C1 segment of cervical spinal cord (tissue), 14 donors: ENCODE measurements at places on chromosomes 4 and X.
A peak's percentile ranks its signal among the peaks of the same experiment; 100 is the strongest.

GRCh38 chr4:1246111-1246881, 2.6 kb downstream of the CTBP1 start:
- DNase-seq, result no peak

GRCh38 chr4:8215001-8215427, 15.9 kb downstream of the SH3TC1 start:
- no peak for DNase-seq

GRCh38 chr4:61128682-61129081, 71.4 kb upstream of the ADGRL3 start:
- no peak for DNase-seq

DNA sequence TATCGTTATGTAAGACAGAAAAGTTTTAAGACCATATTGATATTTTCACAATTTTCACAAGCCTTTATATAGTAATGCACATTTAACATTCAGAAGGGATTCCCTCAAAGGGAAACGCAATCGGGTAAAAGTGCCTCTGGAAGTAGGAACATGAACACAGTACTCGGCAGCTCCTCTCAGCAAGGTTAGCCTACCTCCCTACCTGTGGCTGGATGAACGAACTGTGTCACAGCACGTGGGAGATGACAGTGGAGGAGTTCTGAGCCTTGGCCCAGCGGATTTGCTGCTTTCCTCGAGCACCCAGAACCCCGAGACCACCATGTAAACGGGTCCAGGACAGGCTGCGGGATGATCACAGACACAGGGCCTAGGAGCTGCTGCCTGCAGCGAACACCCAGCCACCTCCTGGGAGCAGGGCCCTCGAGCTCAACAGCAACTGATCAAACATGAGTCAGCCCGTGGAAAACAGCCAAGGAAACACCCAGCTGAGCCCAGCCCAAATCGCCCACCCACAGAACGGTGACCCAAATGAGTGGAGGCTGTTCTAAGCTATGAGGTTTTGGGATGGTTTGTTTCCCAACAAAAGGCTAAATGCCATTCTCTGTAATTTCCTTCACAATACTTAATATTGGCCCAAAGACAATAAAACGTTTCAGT, 30.4 kb downstream of the FAT1 start:
- no peak for DNase-seq

DNA sequence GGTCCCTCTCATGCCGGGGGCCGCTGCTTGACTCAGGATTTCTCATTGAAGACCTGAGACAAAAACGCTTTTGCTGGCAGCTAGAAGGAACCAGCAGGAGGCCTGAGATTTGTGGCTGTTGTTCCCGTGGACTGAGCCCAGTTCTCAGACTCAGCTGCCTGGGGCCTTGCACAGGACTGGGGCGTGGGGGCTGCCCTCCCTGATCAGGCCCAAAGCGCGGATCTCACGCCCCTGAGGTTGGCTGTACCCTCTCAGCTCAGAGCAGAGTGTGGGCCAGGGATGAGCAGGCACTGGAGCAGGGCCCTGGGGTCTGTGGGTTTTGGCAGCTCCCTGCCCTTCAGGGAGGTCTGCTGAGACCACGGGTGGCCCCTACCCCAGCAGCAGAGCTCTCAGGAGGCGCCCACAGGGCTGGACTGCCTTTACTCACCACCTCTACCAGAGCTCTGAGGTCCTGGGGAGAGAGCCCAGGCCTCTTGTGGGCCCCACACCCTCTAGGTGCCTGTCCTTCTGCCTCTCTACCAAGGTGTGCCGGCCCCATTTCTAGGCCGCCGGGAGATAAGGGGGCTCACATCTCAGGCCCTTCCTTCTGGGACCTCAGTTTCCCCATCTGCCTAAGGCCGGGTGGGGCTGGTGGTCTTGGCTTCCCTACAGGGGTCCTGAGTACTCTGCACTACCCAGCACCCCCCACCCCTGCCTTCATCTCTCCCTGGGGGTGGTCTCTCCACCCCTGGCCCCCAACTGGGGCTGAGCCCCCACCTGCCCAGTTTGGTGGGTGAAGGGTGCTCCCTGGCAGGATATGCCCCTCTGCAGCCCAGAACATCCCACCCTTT, 5.6 kb downstream of the MSANTD1 start:
- DNase-seq, result no peak

DNA sequence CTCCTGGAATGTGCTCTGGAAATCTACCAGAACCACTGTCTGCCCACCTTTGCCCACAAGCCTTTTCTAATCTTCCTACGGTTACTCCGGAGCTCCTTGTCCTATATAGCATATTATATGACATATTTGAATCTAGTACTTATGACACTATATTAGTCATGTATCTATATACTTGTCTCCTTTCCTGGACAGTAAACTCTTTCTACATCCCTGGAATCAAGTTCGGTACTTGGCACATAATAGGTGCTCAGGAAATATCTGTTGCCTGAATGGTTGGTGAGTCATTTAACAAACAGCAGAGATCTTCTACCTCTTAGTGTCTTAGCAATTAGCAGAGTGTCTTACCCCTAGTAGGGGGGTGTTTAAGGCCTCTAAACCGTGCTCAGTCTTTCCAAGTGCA, 123.6 kb downstream of the RELL1 start:
- no peak for DNase-seq

- no peak for DNase-seq
These were observed 9.2 kb downstream of the RAI2 start for GRCh38 chrX:17851874-17852273.

DNA sequence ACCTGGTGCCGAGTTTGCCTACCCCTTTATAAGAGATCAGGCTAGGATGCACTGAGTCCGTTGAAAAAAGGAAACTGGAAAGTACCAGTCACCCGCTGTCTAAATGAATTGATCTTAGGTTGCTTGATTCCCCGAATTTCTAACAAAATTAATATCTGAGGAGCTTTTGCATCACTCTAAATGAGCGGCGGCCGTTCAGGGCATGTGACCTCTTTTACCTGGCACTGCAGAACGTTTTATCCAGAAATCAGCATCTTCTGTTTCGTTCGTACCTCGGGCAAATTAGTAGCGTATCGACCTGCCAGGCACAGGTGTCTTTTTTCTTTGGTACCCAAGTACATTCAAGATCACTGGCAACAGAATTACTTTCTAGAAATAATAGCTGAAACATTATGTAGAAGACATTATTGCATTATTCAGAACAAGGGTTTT, 876 bp downstream of the KLHL2 start:
- peak; percentile 70 for DNase-seq

DNA sequence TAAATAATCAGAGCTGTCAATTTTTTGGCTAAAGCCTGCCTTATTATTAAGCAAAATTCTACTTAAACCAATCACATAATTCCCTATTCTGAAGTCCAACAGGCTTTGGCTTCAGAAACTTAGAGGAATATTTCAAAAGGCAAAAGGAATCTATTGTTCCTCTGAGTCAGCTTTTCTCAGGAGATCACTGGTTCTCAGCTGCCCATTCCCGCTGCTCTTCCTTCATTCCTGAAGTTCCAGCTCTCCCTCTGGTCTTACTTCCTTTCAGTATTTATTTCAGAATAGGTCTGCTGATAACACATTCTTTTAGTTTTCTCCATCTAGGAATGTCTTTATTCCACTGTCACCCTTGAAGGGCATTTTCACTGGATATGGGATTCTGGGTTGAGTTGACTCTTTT, 133.7 kb downstream of the SOWAHB start:
- DNase-seq, result no peak

DNA sequence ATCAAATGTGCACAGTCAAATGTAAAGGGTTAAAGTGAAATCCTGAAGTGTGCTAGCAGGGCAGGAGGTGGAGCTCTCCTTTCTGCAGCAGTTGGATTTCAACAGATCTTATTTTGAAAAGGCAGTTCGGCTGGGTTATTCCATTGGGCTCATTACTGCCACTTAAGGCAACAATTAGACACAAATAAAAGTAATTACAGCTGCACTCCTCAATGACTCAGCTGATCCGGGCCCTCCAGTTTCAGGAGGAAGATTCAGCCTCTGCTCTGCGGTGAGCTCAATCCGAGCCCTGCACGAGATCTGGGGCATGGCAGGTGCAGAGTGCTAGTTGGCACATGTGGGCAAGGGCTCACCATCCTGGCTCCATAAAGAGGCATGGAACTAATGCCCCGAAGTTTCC, 85.4 kb downstream of the PHKA2 start:
- no peak for DNase-seq

GRCh38 chr4:122884499-122884898, 37.9 kb downstream of the NUDT6 start:
- no peak for DNase-seq

DNA sequence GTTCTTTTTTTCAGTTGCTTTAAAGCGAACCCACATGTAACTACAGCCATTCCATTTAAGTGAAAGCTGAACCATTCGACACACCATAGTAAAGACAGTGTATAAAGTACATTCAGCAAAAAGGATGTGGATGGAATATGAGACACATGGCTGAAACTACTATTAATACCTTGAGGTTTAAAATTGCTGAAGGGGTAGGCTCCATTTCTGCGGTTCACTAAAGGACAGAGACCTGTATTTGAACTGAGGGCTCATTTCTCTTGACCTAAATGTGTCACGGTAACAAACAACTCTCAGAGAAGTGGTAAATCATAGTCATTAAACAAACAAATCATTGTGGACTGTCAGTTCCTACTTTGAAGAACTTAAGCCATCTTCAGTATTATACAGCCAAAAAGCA, 1085.6 kb upstream of the TENM3 start:
- DNase-seq, result no peak

DNA sequence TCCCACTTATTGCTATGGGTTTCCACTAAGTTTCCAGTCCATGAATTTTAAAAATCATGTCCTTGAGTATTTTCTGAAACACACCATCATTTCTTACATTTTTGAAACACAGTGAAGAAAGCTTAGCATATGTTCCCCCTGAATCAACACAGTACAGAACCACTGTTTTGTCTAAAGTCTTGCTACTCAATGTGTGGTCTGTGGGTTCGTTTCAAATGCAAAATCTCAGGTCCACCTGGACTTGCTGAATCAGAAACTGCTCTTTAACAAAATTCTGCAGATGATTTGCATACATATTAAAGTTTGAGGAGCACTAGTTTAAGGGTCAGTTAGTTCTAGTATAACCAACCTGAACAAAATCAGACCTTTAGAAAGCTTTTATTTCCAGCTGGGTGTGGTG, 60.4 kb downstream of the SUPT20HL2 start:
- DNase-seq, result no peak

DNA sequence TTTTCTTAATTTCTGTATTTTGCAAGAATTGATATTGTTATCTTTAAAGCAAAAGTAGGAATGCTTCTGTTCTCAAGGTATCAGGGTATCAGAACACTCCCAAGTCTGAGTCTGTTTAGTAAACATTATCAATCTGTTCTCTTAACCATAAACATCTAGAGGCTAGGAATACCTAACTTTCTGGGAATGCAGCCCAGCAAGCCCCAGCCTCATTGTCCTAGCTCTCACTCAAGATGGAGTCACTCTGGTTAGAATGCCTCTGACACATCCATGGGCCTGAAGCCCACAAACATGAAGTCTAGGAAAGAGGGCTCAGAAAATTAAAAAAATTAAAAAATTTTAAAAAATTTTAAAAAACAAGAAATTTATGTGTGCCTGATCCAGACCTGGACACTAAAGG, 315.1 kb upstream of the DKK2 start:
- no peak for DNase-seq

DNA sequence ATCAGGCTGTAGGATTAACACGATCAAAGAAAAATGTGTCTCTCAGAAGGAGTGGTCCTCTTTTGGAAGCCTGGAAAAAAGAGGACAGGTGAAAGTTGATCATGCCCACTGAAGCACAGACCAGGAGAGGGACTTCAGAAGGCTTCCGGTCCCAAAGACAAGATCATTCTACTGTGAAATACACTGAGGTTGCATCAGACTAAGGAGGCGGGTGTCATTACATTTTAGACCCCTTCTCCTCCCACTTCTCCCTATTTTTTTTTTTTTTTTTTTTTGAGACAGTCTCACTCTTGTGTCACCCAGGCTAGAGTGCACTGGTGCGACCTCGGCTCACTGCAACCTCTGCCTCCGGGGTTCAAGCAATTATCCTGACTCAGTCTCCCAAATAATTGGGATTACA, 67.5 kb downstream of the RBM47 start:
- no peak for DNase-seq

DNA sequence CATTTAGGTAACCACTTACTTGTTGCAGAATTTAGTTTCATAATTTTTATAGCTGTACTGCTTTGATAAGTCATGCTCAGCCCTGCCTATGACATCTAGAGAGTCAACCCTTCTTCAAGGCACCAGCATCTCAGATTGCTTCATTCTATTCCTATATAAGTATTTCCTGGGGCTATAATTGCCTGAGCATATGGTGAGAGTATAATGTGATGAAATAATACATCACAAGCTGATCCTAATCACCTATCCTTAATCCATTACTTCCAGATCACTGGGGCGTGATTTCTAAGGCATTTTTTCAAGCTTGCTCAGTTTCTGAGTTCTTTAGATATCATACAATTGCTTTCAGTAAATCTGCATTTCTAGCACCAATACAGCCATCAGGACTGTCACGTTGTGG, 200.0 kb upstream of the NPY2R start:
- DNase-seq, result no peak

DNA sequence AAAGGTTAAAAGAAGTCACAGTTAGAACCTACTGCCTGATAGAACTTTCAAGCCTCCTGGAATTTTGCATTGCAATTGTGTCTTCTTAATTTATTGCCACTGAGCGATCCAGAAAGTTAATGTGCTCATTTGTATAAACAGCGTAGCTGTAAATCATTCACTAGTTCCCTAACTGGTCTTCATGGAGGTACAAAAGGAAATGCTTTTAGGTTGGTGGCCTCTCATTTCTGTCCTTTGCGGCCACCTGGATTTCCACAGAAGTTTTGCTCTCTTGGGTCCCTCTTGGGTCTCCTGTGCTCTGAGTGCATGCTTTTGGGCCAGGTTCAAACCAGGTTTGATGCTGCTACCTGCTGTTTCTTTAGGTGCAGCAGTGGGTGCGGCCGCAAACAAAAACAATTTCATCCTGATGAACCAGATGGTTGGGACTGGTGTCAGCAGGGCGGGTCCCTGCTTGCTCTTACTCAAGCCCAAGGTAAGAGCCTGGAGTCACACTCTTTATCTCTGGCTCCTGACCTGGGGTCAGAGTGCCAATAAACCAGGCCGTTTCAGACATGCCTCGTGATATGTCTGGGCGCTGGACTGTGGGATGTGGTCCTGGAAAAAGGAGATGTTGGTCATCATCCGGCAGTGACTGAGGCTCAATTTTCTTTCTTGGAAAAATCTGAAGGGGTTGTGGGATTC, 270.1 kb downstream of the PTTG2 start:
- no peak for DNase-seq

GRCh38 chr4:11002961-11003360, 318.4 kb upstream of the CLNK start:
- DNase-seq, result no peak

GRCh38 chrX:78622831-78623230, 36.3 kb downstream of the RTL3 start:
- DNase-seq, result no peak
